Effector memory CD4-positive, alpha-beta T cell (primary cell): ENCODE measurements at places on chromosomes 13 and 19.

- DNase-seq, result no peak
- no peaks in the 10 kb centered on the region for H3K27me3 ChIP-seq
- no peaks in the 10 kb centered on the region for H3K4me1 ChIP-seq
- no peak overlapping the region for H3K27ac ChIP-seq
- H3K36me3 ChIP-seq, result no peaks in the 10 kb centered on the region
Measured at GRCh38 chr13:83992566-83993358, 110.5 kb upstream of the SLITRK1 start.

- no peak overlapping the region for H3K27ac ChIP-seq
- H3K27me3 ChIP-seq, result no peaks in the 10 kb centered on the region
Measured at GRCh38 chr19:47704024-47704423, 9.2 kb upstream of the EHD2 start.

GRCh38 chr13:108728370-108728769, 99.0 kb downstream of the MYO16 start:
- no peak overlapping the region for H3K4me3 ChIP-seq
- no peak overlapping the region for H3K27ac ChIP-seq
- H3K4me1 ChIP-seq, result no peaks in the 10 kb centered on the region
- no peaks in the 10 kb centered on the region for H3K27me3 ChIP-seq
- no peaks in the 10 kb centered on the region for H3K36me3 ChIP-seq

DNA sequence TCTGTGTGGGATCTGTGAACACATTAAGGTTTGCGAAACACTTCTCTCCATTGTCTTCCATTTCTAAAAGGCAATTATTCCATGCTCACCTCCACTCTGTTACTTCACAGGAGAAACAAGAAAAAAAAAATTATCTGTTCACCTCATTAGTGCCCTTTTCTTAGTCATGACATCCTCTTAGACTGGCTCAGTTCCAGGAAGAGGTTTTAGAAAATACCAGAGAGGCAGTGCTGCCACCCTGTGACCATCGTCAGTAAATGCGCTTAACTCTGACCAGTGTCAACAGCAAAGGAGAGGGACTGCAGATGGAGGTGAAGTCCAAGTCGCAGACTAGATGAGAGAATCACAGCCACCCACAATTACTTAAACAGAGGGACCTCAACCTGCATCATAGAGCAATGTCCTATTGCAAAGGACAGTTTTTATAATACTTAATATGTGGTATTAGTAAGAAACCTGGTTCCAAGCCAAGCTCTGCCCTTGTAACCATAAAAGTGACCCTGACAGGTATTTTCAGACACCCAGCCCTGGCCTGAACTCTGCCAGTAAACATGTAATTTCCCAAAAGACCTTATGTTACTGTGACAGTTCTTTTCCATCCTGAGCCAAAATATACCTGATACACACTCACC, 19.4 kb downstream of the CEACAM21 start:
- no peaks in the 10 kb centered on the region for H3K36me3 ChIP-seq
- H3K27me3 ChIP-seq, result no peaks in the 10 kb centered on the region
- no peak overlapping the region for H3K27ac ChIP-seq
- DNase-seq, result peak; percentile 23
- peaks cover 3% of the 10 kb centered on the region for H3K4me1 ChIP-seq

- H3K27ac ChIP-seq, result no peak overlapping the region
- no peaks in the 10 kb centered on the region for H3K4me1 ChIP-seq
- H3K27me3 ChIP-seq, result no peaks in the 10 kb centered on the region
- H3K36me3 ChIP-seq, result no peaks in the 10 kb centered on the region
- no peak overlapping the region for H3K4me3 ChIP-seq
Measured at GRCh38 chr13:58329746-58330145, 698.2 kb downstream of the PCDH17 start.

- H3K27ac ChIP-seq, result no peak overlapping the region
- H3K27me3 ChIP-seq, result no peaks in the 10 kb centered on the region
- H3K36me3 ChIP-seq, result peaks cover 40% of the 10 kb centered on the region
- no peak overlapping the region for H3K4me3 ChIP-seq
- DNase-seq, result no peak
Measured at GRCh38 chr19:6216996-6217751, 62.6 kb downstream of the MLLT1 start.

GRCh38 chr19:6273701-6274601, 5.8 kb downstream of the MLLT1 start:
- no peak for DNase-seq
- peaks cover 12% of the 10 kb centered on the region for H3K36me3 ChIP-seq
- H3K27ac ChIP-seq, result no peak overlapping the region

DNA sequence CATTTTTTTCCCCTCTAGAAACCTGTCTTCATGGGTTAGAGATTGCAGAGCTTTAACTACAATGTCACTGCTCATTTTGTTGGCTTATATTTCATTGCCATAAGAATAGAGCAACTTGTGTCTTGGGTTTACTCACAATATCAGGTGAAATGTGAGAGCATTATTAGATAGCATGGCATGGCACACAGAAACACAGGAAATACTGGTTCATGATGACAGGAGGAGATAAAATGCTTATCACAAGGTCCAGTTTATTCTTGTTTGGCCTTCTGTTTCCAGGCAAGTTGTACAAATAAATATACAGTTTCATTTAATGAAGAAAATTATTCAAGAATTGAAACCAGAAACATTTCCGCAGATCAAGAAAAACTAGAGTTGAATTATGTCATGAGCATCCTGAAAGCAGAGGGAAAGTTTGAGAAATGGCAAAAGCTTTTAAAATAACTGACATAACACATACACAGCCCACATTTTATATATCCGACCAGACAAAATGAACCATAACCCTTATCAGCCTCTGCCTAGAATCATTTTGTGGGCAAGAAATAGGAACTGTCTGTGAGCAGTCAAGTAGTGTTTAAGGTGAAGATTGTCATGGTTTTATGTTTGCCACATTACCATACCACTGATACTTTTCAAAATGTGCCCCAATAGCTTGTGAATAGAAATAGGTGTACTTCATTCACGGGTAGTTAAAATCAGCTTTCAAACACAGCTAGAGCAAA, 297.9 kb upstream of the ARGLU1 start:
- H3K4me3 ChIP-seq, result no peak overlapping the region
- H3K36me3 ChIP-seq, result no peaks in the 10 kb centered on the region
- no peak for DNase-seq
- H3K27ac ChIP-seq, result no peak overlapping the region
- H3K4me1 ChIP-seq, result no peaks in the 10 kb centered on the region

DNA sequence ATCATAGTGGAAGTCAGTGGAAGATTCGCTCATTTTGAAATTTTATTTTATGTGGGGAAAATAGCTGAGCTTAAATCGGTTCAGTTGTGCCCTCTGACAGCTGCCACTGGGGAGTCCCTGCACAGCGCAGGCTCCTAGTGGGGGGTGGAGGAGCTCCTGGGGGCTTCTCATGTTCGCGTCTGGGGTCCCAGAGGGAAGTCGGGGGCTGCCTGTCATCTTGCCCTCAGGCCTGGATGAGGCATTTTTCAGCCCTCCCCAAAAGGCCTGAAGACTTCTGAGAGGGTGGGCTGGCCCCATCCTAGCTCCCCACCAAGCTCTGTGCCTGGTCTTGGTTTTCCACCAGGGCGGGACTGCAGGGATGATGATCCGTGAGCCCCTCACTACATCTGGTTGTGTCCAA, 82.1 kb downstream of the CHST8 start:
- no peaks in the 10 kb centered on the region for H3K36me3 ChIP-seq
- no peaks in the 10 kb centered on the region for H3K4me1 ChIP-seq
- H3K4me3 ChIP-seq, result no peak overlapping the region
- no peak overlapping the region for H3K27ac ChIP-seq
- H3K27me3 ChIP-seq, result no peaks in the 10 kb centered on the region

DNA sequence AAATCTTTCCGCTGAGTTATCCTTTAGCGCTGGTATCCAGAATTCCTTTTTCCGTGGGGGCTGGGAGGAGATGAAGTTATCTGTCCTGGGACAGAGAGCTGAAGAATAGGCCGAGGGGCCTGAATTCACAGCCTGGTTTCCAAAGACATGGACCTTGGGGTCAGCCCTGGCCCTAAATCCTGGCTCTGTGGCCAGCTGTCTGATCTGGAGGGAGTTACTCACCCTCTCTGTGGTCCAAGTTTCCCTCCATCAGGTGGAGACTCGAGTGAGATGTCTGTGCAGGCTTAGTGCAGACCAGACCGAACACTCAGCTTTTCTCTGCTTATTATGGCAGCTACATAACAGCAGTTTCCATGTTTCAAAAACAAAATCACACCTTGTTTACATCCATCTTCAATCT, 59.6 kb downstream of the CDADC1 start:
- no peak overlapping the region for H3K27ac ChIP-seq
- no peak for DNase-seq
- H3K36me3 ChIP-seq, result no peaks in the 10 kb centered on the region

DNA sequence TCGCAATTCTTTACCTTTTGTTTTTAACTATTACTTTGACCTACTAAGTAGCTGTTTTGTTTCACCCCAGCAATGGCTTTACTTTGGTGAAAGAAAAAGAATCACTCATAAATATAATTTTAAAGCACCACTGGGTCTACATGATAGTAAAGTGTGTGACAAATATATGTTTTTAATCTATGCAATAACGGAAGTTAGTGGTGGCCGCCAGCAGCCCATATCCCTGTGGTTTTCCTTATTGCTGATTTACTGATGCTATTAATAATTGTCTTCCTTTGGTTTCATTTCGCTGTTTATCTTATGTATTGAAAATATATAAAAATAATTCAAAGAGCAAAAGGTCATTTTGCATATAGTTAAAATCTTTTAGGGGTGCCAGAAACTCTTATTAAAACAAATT, 491.3 kb downstream of the DIAPH3 start:
- no peak for DNase-seq
- H3K27ac ChIP-seq, result no peak overlapping the region
- H3K27me3 ChIP-seq, result no peaks in the 10 kb centered on the region
- H3K36me3 ChIP-seq, result no peaks in the 10 kb centered on the region
- no peak overlapping the region for H3K4me3 ChIP-seq

- no peaks in the 10 kb centered on the region for H3K4me1 ChIP-seq
- no peak for DNase-seq
- no peak overlapping the region for H3K27ac ChIP-seq
- no peaks in the 10 kb centered on the region for H3K36me3 ChIP-seq
- H3K4me3 ChIP-seq, result no peak overlapping the region
Measured at GRCh38 chr13:53073711-53074110, 45.1 kb downstream of the OLFM4 start.

GRCh38 chr13:95620030-95620824, 24.3 kb downstream of the DZIP1 start:
- no peak overlapping the region for H3K4me3 ChIP-seq
- no peak overlapping the region for H3K27ac ChIP-seq
- no peaks in the 10 kb centered on the region for H3K27me3 ChIP-seq
- no peaks in the 10 kb centered on the region for H3K4me1 ChIP-seq

DNA sequence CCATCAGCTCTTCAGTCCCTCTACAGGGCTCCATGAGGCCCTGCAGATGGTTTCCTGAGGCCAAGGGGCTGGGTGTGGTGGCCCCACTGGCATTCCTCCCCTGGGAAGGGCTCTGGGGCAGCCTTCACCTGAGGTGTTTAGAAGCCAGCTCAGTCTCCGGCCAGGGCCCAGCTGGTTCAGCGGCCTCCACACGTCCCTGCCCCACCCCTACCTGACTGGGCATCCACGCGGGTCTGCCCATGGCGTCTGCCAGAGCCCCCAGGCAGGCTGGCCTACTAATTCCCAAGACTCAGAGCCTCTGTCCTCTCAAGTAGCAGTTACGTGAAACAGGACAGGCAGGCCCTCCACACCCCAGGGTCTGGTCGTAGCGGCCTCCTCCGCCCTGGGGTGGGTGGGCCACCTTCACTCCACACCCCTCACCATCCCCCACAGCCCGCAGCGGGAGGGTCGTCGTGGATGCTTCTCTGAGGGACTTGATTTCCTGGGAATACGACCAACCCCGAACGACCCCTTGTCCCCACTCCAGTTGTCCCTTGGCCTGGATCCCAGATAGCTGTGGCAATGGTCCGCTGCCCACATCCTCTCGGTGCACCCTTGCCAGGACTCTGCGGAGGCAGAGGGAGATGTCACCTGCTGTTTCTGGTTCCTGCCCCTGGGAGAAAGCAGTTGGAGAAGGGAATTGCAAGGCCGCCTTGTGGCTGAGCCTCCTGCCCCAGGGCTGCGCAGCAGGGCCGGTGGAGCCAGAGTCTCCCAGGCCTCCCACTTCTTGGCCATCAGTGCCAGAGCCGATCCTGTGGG, 24.3 kb downstream of the CAPN12 start:
- peaks cover 83% of the 10 kb centered on the region for H3K36me3 ChIP-seq
- no peaks in the 10 kb centered on the region for H3K27me3 ChIP-seq
- no peak overlapping the region for H3K27ac ChIP-seq
- no peak overlapping the region for H3K4me3 ChIP-seq

DNA sequence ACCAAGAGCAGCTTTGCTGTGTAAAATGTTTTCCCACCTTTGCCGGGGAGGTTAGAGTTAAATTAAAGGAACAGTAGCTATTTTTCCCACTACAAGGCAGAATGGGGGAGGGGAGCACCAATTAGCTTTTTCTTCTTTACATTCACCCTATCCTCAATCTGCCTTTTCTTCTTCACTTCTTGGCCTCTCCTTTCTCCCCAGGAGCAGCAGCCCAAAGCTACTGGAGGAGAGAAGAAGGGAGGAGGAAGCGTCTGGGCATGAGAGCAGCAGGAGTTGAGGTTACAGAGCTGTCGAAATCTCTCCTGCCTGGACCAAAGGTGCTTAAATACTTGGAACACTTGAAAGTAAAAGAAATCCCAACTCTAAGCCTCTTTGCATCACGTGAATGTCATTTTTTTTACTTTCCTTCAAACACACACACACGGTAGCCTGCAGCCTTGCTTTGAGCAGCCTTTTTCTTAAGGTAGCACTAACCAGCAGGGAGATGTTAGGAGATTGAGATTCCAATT, 39.0 kb upstream of the WASF3 start:
- H3K27ac ChIP-seq, result no peak overlapping the region
- no peaks in the 10 kb centered on the region for H3K4me1 ChIP-seq
- H3K4me3 ChIP-seq, result no peak overlapping the region

- no peak overlapping the region for H3K27ac ChIP-seq
- no peak overlapping the region for H3K4me3 ChIP-seq
- DNase-seq, result no peak
- H3K27me3 ChIP-seq, result no peaks in the 10 kb centered on the region
- H3K36me3 ChIP-seq, result no peaks in the 10 kb centered on the region
Measured at GRCh38 chr13:82036602-82037001, 1695.7 kb upstream of the SPRY2 start.

DNA sequence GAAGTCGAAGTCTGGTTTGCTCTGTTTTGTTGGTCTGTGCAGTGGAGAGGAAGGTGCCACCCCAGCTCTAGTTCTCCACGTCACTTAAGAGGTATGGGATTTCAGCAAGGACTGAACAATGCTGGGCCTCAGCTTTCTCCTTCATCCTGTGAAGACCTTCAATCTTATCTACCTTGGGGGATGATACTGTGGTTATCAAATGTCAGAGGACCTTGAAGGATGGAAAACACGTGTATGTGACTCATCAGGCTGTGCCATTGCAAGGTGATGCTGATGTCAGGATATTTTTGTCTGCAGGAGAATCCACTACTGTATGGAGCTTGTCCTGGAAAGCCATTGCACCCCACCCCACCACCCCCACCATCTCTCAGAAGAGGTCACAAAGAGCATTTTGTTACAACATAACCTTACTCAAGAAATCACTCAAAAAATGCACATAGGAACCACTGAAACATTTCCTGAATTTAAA, 81.4 kb upstream of the UQCRFS1 start:
- H3K27ac ChIP-seq, result no peak overlapping the region
- H3K36me3 ChIP-seq, result no peaks in the 10 kb centered on the region
- no peaks in the 10 kb centered on the region for H3K4me1 ChIP-seq
- no peak overlapping the region for H3K4me3 ChIP-seq
- H3K27me3 ChIP-seq, result no peaks in the 10 kb centered on the region
